CD8-positive, alpha-beta memory T cell (primary cell): ENCODE measurements at places on chromosomes 2 and 18. TPM values are rescaled to one million over a fixed set of nuclear protein-coding genes. Genes with fewer than 3 reads are reported as not detected.

METTL8 gene
- polyA plus RNA-seq: 16.6 TPM

CRYGD gene
- polyA plus RNA-seq: not detected

FSHR gene
- not detected for polyA plus RNA-seq

EDAR gene
- 0.64 TPM for polyA plus RNA-seq

C1GALT1C1L gene
- not detected for polyA plus RNA-seq

GPC1 gene
- polyA plus RNA-seq: 0.17 TPM

STARD7 gene
- polyA plus RNA-seq: 147 TPM

CD226 gene
- polyA plus RNA-seq: 39.2 TPM

CMPK2 gene
- polyA plus RNA-seq: 10.9 TPM

EGR4 gene
- polyA plus RNA-seq: not detected

MPP4 gene
- polyA plus RNA-seq: not detected

SRD5A2 gene
- not detected for polyA plus RNA-seq

KHK gene
- polyA plus RNA-seq: 6.5 TPM
